SK-N-MC (cell line): ENCODE measurements at places on chromosomes 3 and 15.

DNA sequence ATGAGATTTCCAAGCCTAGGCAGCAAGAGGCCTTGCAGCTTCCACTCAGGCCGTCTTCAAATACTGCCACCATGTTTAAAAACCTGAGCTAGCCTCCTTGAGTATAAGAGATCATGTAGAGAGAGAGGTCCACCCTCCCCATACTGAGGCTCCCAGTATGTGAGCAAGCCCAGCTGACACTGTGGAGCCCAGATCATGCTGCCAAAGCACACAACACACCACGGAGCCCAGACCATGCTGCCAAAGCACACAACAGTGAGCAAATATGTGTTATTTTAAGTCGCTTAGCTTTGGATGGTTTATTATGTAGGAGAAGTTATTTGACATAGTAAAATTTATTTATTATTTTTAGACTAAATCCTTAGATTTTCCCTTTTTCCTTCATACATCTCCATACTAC is 333.7 kb downstream of the CTNNB1 start:
- no peak for DNase-seq

- DNase-seq = no peak
Measured at GRCh38 chr15:60840703-60841411, 361.9 kb upstream of the ICE2 start.

- DNase-seq = no peak
Measured at GRCh38 chr3:140767566-140767965, 89.7 kb downstream of the TRIM42 start.

- DNase-seq = no peak
Measured at GRCh38 chr3:194570235-194570634, 63.0 kb downstream of the TMEM44 start.

DNA sequence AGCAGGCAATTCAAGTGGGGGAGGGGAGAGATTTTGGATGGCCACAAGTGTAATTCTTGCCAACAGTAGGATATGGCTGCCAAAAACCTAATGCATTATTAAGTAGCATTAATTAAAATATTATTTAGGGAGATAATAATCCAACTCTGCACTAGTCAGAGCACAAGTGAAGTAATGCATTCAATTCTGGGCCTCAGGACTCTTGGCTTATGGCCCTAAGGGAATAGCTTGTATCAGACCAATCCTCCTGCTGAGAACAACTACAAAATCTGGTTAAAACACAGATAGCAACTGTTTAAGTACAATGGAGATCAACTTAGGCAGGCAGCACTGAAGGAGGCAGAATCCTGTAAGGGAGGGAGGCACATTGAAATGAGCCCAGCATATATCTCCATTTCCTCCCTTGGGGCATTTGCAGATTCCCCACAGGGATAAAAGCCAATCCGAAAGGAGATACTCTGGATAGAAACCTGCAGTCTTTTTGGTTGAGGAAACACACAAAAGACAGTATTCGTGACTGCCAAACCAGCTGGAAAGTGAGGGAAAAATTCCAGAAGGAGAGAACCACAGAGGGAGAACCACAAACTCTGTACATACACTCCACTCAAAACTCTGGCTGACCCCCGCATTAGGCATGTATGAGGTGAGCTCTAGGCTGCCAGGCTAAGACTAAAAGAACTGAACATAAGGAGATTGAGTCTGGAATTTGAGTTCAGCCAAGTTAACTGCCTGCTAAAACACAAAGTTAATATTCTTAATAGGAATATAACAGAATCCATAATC is 57.4 kb downstream of the ETFA start:
- peak; percentile 14 for DNase-seq

GRCh38 chr3:12558706-12559105 is 1.8 kb downstream of the MKRN2 start:
- DNase-seq = no peak

GRCh38 chr3:163939926-163940325 is 1138.4 kb downstream of the SI start:
- DNase-seq = no peak

- DNase-seq = no peak
Measured at GRCh38 chr3:45041666-45042065, 15.6 kb downstream of the CLEC3B start.

- DNase-seq = no peak
Measured at GRCh38 chr15:25732191-25732590, 130.9 kb downstream of the ATP10A start.

- DNase-seq = no peak
Measured at GRCh38 chr15:28004143-28005003, 94.7 kb downstream of the OCA2 start.

DNA sequence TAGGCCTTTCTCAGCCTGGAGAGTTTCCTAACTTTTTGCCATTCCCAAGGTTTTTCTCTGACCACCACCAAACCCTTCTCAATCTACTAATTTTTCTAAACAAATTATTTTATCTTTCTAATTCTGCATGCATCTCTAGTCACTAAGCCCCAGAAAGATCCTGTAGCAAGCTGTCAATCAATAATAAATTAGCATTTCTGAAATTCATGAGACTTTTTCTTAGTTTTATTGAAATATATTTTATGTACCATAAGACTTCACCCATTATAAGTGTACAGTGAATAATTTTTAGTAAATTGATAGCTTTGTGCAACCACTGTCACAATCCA is 22.4 kb upstream of the AP4E1 start:
- no peak for DNase-seq

DNA sequence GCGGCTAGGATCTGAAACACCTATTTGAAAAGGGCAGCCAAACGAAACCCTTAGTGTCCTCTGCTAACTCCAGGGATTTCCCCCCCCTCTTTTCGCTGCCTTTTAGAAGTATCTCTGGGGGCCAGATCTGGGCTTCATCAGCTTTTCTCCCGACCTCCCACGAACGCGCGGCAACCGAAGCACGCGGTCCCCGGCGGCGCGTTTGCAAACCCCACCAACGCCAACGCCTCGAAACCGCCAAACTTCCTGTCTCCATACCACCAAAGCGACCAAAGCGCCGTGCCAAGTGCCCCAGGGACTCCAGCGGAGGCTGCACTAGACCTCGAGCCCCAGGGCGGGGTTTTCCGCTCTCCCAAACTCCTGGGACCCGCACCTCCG is 155.8 kb upstream of the FRMD4B start:
- DNase-seq = no peak

- no peak for DNase-seq
Measured at GRCh38 chr3:86967062-86967461, 23.9 kb downstream of the VGLL3 start.

- no peak for DNase-seq
Measured at GRCh38 chr15:71079208-71080044, 35.8 kb upstream of the THSD4 start.
